ENCODE measurements at places on chromosomes 16 and 17.

- peak; percentile 21 for DNase-seq
Measured at GRCh38 chr16:2858245-2859025, 465 bp upstream of the PRSS22 start.

GRCh38 chr16:11495066-11495407 lies 91.7 kb downstream of the LITAF start:
- peak; percentile 52 for DNase-seq

GRCh38 chr17:76830987-76831715 lies 37.1 kb upstream of the MGAT5B start:
- no peak for DNase-seq

GRCh38 chr17:6677946-6678345 lies 26.4 kb downstream of the C17orf100 start:
- no peak for DNase-seq

DNA sequence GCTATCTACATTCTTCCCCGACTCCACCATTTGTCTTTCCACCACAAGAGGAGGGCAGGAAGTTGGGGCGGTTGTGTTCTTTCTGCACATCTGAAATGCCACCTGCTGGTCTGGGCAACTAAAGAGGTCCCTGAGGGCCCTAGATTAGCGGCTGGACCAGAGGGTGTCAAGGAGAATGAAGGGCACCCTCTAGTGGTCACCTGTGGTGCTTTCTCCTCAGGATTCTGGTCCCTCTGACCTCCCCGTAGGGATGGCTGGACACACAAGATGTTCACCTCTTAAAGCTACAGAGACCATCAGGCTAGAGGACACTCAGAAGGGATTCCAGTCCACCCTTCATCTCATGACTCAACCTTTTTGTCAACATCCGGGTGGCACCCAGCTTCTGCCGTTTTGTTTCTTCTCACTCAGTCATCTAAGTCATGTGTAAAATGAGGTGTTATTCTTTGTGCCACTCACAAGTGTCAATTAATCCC lies 2.9 kb upstream of the SCIMP start:
- DNase-seq: no peak

DNA sequence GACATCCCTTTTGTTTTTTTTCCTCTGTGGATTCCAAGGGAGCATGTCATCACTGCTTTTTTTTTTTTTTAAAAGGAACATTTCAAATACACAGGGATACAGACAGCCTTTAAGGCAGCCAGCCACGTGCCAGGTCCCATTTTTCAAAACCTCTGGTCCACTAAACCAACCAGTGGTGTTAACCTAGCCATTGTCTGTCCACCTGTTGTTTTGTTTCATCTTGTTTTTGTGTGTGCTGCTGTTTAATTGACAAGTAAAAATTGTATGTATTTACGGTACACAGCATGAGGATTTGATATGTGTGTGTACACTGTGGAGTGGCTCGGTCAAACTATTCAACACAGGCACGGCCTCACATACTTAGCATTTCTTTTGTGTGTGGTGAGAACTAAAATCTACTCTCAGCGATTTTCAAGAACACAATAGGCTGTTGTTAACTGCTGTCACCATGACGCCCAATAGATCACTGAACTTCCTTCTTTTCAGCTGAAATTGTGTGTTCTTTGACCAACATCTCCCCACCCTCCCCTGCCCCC lies 19.2 kb downstream of the TMEM114 start:
- DNase-seq: no peak

DNA sequence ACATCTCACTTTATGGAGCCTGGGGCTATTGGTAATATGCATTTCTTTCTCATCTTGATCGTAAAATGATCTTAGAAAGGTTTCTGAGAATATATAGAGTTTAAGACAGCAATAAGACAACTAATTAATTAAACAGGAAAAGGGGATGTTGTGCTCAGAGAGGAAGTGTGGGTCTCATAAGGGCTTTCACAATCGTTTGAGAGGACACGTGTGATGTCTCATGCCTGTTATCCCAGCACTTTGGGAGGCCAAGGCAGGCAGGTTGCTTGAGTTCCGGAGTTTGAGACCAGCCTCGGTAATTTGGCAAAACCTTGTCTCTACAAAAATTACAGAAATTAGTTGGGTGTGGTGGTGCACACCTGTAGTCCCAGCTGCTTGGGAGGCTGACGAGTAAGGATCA lies 295.6 kb downstream of the WWOX start:
- DNase-seq: no peak

GRCh38 chr16:53726625-53727024 lies 22.7 kb downstream of the FTO start:
- DNase-seq: no peak

- DNase-seq: peak; percentile 19
Measured at GRCh38 chr16:4415538-4416199, 727 bp downstream of the CORO7 start.

DNA sequence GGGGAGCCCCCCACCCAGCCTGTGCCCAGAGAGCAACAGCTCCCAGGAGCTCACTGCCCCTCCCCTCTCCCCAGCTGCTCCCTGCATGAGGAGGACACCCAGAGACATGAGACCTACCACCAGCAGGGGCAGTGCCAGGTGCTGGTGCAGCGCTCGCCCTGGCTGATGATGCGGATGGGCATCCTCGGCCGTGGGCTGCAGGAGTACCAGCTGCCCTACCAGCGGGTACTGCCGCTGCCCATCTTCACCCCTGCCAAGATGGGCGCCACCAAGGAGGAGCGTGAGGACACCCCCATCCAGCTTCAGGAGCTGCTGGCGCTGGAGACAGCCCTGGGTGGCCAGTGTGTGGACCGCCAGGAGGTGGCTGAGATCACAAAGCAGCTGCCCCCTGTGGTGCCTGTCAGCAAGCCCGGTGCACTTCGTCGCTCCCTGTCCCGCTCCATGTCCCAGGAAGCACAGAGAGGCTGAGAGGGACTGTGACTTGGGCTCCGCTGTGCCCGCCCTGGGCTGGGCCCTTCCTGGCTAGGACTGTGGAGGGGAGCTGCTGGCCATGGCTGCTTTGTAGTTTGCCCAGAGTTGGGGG lies 584 bp downstream of the TCAP start:
- DNase-seq: peak; percentile 55

GRCh38 chr17:77793146-77793970 lies 165.1 kb upstream of the TNRC6C start:
- DNase-seq: no peak

- no peak for DNase-seq
Measured at GRCh38 chr16:75004460-75004859, 5.6 kb downstream of the ZNRF1 start.

DNA sequence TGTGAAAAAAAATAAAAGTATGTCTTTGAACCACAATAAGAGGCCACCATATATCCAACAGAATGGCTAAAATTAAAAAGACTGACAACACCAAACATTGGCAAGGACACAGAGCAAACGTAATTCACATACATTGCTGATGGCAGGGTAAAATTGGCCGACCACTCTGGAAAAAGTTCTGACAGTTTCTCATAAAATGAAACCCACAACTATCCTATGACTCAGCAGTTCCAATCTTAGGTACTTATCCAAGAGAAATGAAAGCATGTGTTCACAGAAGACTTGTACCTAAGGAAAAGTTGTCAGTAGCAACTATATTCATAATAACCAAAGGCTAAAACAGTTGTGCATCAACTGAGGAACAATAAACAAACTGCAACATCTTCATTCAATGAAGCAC lies 357.3 kb upstream of the XYLT1 start:
- DNase-seq: peak; percentile 17

- no peak for DNase-seq
Measured at GRCh38 chr17:83072600-83073358, 6.6 kb upstream of the METRNL start.

GRCh38 chr17:42313389-42313772 lies 25.1 kb downstream of the STAT5A start:
- no peak for DNase-seq

DNA sequence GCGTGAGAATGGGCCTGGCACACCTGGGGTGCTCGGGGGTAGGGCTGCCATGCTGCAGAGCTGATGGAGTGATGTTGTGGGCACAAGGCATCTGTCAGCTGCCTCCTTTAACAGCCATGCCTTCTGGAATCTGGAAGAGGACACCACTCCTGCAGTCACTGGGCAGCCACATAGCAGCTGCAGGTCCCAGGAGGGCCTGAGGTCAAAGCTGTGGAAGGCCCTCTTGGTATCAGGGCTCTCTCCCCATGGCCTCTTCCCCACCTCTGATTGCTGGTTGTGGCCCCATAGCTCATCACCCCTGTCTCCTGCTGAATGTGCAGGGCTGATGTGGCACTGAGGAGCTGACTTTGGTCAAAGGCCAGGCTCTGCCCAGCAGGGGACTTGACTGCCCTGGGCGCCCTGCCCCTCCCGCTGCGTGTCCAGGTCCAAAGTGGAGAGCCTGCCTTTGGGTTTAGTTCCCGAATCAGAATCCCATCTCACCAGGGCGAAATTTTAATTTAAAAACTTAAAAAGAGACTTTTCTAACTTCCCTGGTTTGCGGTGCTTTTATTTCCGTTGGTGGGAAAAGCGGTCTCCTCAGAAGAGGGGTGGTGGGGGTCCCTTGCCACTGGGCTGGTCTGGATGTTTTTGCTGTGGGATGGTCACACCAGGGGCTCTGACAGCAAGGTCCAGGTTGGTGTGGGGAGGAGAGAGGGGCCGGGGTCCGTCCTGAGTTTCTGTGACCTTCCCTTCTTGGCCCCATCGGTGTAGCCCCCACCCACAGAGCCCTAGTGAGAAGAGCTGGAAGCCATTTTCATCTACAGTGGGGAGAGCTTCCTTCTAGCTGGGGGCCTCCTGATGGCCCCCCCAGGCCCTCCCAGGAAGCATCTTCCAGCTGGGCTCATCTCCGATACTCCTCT lies 5.9 kb downstream of the UBALD2 start:
- DNase-seq: no peak

DNA sequence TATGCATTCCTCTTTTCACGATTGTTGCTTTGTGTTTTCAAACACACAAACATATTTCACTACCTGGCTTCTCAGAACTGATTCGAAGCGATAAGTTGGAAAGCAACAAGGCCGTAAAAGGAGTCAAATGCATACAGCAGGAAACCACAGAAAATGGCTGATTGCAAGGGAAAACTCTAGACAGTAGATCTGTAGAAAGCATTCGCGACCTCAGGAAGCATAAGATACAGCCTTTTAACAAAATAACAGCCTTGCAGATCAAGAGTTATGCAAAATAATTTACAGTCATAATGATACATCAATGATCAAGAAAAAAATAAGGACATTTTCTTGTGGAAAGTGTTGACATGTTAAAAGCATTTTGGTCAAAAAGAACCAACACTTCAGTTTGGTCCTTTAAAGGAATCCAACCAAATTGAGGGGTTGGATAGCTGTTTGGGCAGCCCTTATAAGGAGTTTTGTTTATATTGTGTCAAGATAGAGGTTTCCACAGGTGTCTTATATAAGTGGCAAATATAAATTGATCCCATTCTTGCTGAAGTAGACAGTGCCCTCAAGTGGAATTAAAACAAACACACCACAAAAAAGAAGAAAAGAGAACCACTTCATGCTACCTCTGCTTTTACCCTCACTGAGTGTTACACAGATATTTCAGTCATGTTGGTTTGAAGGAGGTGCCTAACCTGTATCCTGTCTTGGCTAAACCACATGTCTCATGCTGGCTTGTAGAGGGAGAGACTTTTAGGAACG lies 5.5 kb downstream of the CYLD start:
- DNase-seq: peak; percentile 66

GRCh38 chr17:38617967-38618760 lies 12.4 kb upstream of the SRCIN1 start:
- DNase-seq: peak; percentile 89
